ENCODE measurements at places on chromosomes 13 and 19.

GRCh38 chr13:98174307-98174706 is 2.8 kb downstream of the RNF113B start:
- DNase-seq: no peak

GRCh38 chr19:5120833-5121232 is 151.9 kb downstream of the KDM4B start:
- no peak for DNase-seq

DNA sequence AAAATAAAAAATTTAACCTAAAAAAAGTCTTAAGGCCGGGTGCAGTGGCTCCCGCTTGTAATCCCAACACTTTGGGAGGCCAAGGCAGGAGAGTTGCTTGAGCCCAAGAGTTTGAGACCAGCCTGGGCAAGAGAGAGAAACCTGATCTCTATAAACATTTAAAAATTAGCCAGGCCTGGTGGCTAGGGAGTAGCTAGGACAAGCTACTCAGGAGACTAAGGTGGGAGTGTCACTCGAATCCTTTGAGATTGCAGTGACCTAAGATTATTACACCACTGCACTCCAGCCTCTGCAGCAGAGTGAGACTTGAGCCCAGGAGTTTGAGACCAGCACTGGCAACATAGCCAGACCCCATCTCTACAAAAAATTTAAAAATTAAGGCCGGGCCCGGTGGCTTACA is 1.1 kb downstream of the CCDC97 start:
- DNase-seq: no peak

DNA sequence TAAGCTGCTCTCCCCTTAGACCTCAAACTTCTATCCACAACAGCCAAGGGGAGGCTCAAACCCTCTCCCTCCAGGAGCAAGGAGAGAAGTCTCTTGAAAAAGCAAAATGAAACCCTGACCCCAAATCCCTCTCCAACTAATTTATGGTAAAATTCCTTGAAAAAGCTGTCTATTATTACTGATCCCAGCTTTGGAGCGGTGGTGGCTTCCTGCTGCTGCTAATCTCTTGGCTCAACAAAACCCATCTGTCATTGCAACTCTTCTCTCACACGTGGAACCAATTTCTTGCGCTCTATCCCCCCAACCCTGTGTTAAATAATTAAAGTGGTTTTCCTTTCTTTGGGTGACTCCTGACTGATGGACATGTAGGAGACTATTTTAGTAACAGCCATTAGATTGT is 64.1 kb upstream of the OXGR1 start:
- DNase-seq: no peak

DNA sequence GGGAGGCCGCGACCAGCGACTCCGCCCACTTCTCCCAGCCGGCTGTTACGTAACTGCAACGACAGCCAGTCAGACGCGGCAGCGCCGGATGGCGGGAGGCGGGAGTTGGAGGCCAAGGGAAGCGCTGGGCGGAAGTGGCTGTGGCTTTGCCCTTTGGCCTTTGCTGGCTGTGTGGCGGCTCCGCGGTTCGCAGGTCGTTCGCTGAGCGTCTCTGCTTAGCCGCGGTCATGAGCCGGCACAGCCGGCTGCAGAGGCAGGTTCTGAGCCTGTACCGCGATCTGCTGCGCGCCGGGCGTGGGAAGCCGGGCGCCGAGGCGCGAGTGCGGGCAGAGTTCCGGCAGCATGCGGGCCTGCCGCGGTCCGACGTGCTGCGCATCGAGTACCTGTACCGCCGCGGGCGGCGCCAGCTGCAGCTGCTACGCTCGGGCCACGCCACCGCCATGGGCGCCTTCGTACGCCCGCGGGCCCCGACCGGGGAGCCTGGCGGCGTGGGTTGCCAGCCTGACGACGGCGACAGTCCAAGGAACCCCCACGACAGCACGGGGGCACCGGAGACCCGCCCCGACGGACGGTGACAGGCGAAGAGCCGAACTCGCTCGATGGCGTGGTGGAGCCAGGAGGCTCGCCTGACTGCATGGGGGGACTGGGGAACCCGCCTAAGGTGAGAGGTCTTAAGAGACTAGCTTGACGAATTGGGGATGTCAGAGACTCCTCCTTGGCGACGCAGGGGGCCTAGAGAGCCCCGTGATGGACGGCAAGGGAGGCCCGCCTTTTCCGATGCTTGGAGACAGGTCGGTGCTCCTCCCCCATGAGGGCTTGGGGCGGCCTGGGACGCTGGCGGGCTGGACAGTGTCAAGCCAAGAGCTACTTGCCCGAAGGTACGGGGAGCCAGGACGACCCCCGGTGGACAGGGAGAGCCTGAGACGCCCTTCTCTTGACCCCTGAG is at the start of gene SDHAF1:
TSS of gene SDHAF1 (plus strand) at position 141 of the 946 bp plus-strand sequence. CDS start at position 228, 87 bp downstream.
- DNase-seq: peak; percentile 98

- DNase-seq: peak; percentile 40
These were observed 71.3 kb downstream of the KLF12 start for GRCh38 chr13:74062933-74063332.

- DNase-seq: no peak
These were observed 100.7 kb downstream of the MBNL2 start for GRCh38 chr13:97322740-97323342.

GRCh38 chr13:37914781-37915391 is 45.3 kb upstream of the TRPC4 start:
- no peak for DNase-seq

DNA sequence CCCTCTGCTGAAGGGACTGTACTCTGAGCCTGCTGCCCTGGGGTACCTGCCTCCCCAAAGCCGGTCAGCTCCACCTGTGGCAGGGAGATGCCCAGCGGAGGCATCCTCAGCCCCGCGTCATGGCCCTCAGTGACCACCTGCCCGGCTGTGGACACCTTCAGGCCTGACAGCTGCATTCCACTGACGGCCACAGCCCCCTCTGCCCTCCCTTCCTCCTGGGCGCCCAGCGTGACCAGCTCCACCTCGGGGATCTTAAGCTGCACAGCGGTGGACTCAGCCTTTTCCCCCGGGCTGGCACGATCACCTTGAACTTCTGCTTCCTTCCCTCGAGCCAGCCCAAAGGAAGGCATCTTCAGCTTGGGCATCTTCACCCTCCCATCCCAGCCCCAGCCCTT is 4.8 kb upstream of the HIPK4 start:
- no peak for DNase-seq

GRCh38 chr19:11166281-11167142 is 10.9 kb upstream of the SPC24 start:
- DNase-seq: no peak

DNA sequence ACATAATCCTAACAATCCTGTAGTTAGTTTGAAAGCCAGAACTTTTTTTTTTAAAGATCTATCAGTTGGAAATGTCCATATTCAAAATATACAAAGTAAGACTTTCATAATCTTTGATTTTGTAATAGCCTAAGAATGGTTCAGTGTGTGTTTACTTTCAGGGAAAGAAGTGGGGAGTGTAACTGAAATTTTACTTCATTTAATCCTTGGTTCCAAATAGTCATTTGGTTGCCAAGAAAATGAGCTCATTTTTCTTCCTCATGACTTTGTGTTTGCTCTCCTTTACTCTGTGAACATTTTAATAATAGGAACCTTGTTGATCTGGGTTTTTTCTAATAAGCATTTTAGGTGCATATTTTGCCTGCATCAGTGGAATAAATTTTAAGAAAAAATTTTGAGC is 278.8 kb downstream of the SLITRK6 start:
- DNase-seq: no peak

DNA sequence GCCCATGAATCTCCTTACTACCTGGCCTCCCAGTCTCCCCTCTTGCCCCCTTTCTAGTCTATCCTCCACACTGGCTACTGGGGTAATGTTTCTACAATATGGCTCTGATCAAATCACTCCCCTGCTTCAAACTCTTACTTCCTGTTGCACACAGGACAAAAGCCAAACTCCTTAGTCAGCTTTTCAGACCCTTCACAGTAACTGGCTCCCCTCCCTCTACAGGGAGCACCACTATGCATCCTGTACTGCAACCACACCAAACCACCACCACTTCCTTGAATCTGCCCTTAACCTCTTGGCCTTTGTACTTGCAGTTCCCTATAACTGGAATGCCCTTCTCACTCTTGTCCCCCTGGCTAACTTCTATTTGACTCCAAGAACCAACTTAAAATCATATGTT is 32.2 kb downstream of the DEDD2 start:
- no peak for DNase-seq

DNA sequence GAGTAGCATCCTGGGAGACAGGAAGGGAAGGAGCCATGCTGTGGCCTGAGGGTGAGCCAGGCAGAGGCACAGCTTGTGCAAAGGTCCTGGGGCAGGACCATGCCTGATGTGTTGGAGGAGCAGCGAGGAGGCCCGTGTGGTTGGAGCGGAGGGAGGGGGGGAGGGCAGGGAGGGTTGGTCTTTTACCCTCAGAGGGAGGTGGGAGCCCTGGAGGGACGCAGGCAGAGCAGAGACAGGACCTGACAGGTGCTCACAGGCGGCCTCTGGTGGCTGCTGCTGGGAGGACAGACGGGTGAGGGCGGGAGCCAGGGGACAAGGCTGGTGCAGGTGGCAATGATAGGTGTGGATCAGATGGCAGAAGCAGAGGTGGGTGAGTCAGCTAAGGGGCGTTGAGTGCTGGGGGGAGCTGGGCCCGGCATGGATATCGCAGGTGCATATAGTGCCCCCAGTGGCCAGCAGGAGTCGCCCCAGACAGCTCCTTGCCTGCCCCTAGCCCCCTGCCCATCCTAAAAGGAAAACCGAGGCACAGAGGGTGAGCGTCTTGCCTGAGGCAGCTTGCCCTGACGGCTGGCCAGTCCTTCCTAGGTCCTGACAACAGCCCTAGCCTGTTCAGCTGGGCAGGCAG is 9.8 kb upstream of the GNA15 start:
- DNase-seq: peak; percentile 89

DNA sequence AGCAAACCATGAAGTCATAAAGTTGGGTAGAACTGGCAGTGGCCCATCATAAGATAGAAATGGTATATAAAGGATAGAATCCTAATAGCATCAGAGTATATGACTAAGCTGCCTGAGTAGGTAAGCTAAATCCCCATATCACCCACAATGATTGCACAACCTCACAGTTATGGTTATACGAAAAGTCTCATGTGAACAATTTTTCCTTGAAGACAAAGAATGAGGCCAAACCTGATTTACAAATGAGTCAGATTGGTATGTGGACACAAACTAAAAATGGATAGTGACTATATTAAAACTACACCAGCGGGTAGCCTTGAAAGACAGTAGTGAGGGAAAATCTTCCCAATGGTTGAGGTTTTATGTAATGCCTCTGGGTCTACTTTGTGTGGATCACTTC is 40.9 kb upstream of the UFM1 start:
- DNase-seq: no peak

DNA sequence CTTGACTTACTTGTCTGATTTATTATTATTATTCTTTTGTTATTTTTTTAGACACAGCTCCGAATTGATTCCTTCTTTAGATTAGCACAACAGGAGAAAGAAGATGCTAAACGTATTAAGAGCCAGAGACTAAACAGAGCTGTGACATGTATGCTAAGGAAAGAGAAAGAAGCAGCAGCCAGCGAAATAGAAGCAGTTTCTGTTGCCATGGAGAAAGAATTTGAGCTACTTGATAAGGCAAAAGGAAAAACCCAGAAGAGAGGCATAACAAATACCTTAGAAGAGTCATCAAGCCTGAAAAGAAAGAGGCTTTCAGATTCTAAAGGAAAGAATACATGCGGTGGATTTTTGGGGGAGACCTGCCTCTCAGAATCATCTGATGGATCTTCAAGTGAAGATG is 29.4 kb downstream of the ERCC5 start:
- DNase-seq: no peak

- no peak for DNase-seq
These were observed 48.3 kb upstream of the ATP11A start for GRCh38 chr13:112641456-112642089.

- DNase-seq: no peak
These were observed 198.1 kb downstream of the ZNF486 start for GRCh38 chr19:20365146-20365545.

GRCh38 chr13:34369931-34370330 is 552.0 kb downstream of the RFC3 start:
- DNase-seq: no peak

DNA sequence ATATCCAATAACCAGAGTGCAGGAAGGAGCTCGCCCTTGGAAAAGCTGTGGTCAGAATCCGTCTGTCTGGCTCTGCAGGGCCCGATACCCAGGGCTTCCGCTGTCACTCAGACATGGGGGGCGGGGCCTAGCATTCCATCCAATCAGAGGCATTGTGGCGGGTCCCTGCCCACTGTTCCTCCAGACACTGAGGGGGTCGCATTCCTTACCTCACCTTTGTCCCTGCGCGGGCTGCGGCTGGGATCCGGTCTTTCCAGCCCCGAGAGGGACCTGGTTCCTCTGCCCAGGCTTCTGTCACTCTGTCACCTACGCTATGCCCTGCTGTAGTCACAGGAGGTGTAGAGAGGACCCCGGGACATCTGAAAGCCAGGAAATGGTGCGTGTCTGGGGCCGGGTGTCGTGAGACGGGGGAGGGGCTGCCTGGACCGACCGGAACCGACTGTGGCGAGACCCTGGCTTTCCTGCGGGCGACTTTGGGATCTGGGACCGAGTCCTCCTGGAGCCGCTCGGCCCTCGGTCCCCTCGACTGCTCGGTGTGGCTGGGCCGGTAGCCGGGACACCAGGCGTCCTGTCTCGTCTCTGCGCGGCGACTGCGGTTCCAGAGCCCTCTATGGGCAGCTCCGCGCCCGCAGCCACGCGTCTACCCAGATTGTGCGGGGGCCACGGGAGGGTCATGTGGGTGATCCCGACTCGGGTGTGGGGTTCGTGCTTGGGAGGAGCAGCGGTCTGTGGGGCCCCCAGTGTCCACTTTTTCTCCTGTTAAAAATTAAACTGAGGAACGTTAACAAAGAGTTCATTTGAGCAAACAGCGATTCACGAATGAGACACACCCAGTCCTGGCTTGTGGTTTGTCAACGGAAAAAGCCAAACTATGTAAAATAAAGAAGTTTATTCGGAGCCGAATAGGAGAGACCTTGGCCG is at the start of gene ZNF69:
TSS of gene ZNF69 (plus strand) at position 172 of the 921 bp plus-strand sequence. CDS start at position 314, 142 bp downstream.
- DNase-seq: peak; percentile 69

DNA sequence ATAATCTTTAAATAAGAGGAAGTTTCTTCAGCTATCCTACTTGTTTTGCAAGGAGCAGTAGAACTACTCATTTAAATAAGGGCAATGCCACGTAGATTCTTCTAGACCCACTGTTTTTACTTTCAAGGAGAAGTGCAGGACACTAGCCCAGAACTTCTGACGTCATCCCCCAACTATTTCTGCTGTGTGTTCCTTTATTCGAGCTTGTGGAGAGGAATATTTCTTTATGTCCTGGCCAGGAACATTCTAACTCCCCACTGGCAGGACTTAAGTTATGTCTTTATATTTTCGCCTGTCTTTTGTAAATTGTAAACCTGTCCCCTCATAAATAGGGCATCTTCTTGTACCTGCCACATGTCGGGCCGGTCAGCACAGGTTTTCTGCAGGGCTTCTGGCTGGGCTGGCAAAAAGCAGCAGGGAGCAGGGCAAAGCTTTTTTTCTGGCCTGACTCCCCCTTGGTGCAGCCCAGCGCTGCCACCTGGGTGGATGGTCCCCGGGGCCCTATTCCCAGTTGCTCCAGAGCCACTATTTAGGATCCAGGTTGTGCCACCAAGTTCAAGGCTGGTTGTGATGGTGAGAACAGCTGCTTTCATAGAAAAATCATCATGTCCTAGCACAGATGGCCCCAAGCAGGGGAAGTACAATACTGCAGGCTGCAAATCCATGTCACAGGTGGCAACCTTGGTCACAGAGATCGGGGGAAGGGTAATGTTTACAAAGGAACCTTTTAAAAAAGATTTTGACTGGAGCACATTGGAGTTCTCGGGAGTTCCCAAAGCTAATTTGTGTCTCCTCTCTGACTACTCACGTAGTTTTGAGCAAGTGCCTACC is 1.8 kb downstream of the MBNL2 start:
- peak; percentile 15 for DNase-seq

Data from activated CD4-positive, alpha-beta T cell treated with anti-CD3 and anti-CD28 coated beads for 48 hours (primary cell).